Activated CD4-positive, CD25-positive, alpha-beta regulatory T cell treated with anti-CD3 and anti-CD28 coated beads, Interleukin-2, amount 50 U/mL, for 72 hours (primary cell): ENCODE measurements at places on chromosomes 3 and 15.

DNA sequence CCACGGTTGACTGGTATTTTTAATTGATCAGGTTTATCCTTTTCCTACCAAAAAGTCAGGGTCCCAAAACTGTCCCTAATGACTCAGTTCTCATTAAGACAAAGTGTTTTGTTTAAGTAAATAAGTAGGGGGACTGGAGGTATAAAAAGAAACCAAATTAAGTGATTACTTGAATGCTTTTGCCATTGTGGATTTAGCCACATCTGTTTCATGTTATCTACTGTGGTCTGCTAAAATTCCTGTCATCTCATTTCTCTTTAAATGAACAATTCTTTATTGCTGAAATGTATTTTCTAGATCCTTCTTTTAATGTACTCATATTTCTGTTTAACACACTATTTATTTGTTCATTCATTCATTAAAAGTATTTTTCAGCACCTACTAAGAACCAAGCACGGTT lies 625.9 kb upstream of the ADAMTS9 start:
- DNase-seq, result no peak

DNA sequence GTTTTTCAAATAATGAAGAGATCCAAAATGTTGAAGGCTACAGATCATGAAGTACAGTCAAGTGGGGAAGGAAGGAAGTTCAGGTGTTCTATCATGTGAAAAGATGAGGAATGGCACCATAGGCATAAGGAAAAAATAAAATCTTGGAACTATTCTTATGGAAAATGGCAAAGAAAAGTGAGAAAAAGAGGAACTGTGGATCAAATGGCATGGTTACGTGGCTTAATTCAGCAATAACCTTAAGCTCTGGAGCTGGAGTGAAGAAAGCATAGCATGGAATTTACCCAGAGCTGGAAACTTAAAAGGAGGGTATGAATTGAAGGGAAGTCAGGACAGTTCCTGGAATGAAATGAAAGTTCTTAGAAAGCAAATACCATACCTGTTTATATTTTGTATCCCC lies 14.4 kb downstream of the ETFA start:
- DNase-seq, result no peak

DNA sequence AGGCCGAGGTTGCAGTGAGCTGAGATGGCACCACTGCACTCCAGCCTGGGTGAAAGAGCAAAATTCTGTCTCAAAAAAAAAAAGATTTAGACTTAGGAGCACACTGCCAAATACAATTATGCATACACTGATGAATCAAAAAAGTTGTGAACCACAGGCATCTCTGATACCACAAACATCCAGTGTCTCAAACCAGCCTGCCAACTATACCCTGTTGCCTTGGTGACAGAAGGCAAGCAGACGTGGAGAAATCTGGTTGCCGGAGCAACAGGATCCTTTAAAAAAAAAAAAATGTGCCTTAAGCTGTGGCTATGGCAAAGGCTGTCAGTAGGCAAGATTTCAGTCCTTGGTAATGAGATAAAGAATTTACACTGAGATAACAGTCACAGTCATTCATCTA lies 202.3 kb downstream of the NEK10 start:
- no peak for DNase-seq

- no peak for DNase-seq
Observed at GRCh38 chr3:32990116-32990515, 38.7 kb downstream of the CCR4 start.

DNA sequence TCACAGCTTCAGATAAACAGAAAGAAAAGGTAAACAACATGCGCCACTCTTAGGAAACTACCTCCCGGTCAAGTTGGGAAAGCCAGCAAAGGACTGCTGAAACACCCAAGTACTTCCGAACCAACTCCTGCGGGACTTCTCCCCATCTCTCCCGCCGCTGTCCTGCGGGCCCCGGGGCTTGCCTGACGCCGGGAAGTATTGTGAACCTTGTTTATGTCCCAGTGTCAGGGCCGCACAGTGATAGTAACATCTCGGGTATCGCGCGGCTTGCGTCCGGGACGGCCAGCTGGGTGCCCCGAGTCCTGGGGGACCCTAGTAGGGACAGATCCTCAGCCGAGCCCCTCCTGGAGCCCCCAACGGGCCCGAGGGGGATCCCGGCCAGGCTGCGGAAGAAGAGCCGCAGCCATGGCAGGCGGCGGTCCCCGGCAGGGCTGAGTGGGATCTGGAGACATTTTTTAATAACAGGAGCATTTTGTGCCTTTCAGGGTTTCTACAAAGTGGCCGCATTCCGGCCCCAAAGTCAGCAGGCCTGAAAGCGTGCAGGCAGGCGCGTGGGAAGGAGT lies 756 bp downstream of the CLPX start:
- DNase-seq, result peak; percentile 53

GRCh38 chr15:71301958-71302621 lies 186.8 kb downstream of the THSD4 start:
- no peak for DNase-seq

GRCh38 chr15:78739206-78739605 lies 72.1 kb downstream of the ADAMTS7 start:
- DNase-seq, result no peak

- no peak for DNase-seq
Observed at GRCh38 chr15:58544756-58545155, 113.0 kb downstream of the LIPC start.

DNA sequence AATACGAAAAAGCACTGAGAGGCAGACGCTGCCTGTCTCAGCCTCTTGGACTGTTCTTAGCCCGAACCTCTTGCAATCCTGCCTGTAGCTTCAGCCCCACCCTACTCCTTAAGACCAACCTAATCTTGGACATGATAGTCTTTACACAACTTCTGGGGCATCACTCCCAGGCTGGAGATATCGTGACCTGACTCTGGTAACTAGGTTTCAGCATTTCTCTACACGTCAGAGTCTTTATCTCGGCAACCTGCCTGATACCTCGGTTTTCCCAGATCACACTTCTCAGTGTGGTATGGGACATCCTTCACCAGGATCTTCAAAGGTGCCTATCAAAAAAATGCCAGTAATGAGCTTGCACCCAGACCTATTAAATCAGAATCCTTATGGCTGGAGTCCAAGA lies 590.2 kb upstream of the KCNMB2 start:
- no peak for DNase-seq

GRCh38 chr3:163474766-163475165 lies 1603.5 kb downstream of the SI start:
- DNase-seq, result no peak

- DNase-seq, result no peak
Observed at GRCh38 chr3:143897576-143898295, 49.5 kb upstream of the SLC9A9 start.

DNA sequence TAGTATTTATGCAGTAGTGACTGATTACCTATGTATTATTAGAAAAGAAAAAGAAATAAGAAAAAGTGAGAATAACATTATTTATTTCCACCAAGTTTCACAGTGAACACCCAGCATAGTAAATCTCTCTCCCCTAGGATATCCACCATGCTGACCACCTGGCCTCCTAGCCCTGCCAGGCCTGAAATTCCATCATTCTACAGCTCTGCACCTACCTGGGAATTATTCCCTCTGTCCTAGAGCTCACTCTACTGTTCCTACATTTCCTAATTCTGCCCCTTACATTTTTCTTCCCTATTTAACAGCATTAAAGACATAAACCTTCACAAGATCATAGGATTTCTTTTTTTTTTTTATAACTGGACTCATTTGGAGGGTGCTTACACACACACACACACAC lies 525.3 kb upstream of the PPP2R3A start:
- no peak for DNase-seq

DNA sequence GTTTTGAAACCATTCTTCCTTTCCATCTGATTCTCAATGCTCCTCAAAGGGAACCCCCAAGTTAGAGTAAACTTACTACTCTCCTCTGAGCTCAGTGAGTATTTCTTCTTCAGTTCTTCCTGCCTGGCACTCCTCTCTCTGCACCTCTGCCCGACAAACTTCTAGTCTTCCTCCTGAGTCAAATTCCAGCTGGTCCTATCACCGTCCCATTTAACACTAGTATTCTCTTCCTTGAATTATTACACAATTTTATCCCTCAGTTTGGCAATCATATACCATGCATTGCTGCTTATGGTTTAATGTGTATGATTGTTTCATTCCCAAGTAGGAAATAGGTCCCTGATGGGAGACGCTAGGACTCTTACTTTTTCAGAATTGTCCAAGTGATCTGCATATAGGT lies 279.7 kb downstream of the MECOM start:
- DNase-seq, result no peak

DNA sequence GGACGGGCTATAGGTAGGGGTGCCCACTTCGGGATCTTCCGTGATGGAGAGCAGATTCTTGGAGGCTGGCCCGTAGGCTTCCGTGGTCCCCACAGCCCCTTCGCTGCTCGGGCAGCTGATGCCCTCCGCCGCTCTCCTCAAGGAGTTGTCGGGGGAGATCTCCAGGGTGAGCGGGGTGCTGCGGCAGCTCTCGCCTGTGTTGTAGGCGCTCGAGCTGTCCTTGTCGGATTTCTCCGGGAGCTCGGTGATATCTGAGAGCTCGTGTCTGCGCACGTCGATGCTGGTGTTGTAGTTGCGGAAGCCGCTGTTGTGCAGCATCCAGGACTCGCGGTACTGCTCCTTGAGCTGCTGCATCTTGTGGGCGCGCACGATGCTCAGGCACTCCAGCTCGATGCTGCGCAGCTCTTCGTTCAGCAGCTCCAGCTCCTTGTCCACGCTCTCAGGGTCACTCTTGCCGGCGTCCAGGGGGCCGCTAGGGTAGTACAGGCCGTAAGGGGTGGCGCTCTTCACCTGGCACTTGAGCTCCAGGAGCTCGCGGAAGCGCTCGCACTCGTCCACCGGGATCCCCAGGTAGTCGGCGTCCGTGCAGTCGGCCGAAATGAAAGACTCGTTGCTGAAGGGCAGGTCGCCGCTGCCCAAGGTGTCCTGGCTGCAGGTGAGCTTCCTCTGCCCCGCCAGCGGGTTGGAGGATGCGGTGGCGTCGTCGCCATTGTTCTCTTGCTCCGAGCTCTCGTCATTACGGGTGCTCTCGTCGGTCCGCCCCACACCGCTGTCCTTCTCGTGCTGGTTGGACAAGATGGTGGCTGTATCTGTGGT lies 240.4 kb downstream of the PDZRN3 start:
- DNase-seq, result no peak

- DNase-seq, result no peak
Observed at GRCh38 chr3:134627831-134628230, 23.0 kb downstream of the KY start.

DNA sequence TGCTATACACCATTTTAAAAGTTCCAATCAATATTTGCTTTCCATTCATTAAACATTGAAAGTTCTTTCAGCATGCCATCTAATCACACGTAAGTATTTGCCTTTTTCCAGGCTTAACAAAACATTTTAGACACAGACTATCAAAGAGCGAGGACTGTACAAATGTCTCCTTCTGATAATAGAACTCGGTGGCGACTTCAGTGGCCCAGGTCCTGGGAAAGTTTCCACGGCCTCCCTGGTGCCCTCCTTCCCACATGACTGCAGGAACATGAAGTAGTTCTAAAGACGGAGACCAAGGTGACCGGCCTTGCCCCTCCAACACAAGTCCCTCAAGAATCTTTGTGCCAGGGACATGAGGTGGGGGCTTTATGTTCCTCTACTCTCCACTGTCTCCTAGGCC lies 174.6 kb upstream of the KBTBD8 start:
- no peak for DNase-seq

GRCh38 chr3:79937567-79937966 lies 169.8 kb upstream of the ROBO1 start:
- DNase-seq, result no peak

DNA sequence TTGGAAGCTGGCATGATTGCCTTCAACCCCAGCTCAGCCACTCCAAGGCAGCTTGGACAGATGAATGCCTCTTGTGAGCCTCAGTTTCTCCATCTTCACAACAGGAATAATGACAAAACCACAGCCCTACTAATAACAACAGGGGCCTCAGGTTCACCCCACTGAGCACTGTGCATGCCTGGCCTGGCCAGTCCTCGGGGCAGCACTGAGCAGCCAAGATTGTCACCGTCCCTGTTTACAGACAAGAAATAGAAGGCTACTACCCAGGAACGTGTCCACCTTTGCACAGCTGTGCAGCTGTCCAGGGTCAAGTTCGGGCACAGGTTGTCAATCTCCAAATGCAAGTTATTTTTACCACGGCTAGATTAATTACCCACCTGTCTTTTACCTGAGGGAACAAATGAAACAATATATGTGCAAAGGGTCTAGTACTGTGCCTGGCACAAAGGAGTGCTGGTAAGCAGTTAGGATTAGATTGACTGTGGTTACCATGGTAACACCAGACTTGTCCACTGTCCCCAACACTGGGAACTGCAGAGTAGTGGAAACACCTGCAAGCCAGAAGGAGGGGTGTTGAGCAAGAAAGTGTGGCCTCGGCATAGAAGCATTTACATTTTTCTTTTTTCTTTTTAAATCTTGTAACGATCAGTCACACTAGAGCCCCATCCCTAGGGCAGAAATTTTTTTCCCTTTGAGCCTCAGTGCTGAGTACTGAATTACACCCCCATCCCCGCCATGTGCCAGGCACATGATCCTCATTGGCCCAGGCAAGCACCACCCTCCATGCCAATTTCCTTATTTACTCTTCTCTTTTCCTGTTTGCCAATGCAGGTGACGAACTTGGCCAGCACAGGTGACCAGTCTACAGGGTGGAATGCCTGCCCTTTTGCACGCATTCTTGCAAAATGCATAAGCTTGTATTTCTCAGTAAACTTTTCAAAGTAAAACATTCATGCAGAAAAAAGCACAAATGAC lies 66.3 kb upstream of the SLC6A6 start:
- no peak for DNase-seq

- no peak for DNase-seq
Observed at GRCh38 chr3:65485826-65486469, 552.8 kb downstream of the MAGI1 start.

DNA sequence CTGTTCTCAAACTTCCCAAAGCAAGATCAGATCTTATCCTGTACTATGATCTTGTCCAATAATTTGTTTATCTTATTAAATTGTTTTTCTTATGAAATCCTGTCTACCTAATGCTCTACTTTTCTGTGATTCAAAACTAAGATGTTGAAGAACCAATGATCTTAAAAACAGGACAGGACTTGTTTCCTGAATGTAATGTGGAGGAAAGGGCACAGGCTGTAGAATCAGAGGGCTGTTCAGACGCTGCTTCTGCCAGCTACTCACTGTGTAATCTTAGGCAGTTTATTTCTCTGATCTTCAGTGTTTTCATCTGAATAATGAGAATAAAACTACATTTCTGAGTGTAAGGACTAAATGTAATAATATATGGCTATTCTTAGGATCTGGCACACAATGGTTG lies 20.1 kb upstream of the DMXL2 start:
- DNase-seq, result no peak
